ENCODE measurements at places on chromosomes 5 and 9.

DNA sequence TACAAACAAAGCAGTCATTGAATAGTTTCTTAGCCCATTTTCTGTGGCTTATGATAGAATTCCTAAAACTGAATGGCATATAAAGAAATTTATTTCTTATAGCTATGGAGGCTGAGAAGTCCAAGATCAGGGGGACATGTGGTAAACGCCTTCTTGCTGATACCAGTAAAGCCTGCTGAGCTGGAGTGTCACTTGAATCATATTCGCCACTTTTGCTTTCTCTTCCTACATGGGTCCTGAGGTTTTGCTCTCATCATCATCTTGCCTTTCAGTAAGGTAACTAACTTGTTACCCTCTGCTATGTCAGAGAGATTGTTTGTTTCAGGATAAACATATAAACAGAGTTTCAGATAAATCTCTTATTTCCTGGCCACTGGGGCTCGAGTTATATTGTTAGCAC is 203.3 kb upstream of the DMRT1 start:
- no peak for DNase-seq

GRCh38 chr9:130157079-130157478 is 15.1 kb upstream of the NCS1 start:
- no peak for DNase-seq

GRCh38 chr5:148953711-148954110 is 109.2 kb downstream of the SH3TC2 start:
- DNase-seq: no peak

- DNase-seq: peak; percentile 25
These were observed 34.5 kb upstream of the SPARC start for GRCh38 chr5:151721087-151721646.

- no peak for DNase-seq
These were observed 19.1 kb downstream of the EEIG1 start for GRCh38 chr9:127961613-127962155.

- DNase-seq: peak; percentile 51
These were observed 20.0 kb downstream of the ERAP2 start for GRCh38 chr5:96896276-96896675.

GRCh38 chr9:91494751-91495150 is 71.1 kb upstream of the NFIL3 start:
- DNase-seq: no peak

GRCh38 chr5:143398451-143399237 is 4.8 kb downstream of the NR3C1 start:
- DNase-seq: no peak

DNA sequence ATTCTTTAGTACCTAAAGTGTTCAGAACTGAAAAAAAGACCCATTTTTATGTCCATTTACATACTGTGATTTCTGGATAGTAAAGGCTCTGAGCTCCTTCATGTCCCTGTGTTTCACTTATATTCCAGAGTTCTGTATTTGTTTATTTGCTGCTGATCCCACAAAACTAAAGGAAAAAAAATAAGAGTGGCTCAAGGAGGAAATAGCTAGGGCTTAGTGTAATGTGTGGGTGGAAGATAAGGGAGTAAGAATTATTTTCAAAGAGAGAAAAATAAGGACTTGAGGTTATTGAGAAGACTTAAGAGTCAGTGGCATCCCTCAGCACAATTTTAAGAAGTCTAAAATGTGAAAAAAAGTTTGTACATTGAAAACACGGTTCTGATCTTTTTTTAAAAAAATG is 46.0 kb downstream of the ENTREP1 start:
- DNase-seq: no peak

DNA sequence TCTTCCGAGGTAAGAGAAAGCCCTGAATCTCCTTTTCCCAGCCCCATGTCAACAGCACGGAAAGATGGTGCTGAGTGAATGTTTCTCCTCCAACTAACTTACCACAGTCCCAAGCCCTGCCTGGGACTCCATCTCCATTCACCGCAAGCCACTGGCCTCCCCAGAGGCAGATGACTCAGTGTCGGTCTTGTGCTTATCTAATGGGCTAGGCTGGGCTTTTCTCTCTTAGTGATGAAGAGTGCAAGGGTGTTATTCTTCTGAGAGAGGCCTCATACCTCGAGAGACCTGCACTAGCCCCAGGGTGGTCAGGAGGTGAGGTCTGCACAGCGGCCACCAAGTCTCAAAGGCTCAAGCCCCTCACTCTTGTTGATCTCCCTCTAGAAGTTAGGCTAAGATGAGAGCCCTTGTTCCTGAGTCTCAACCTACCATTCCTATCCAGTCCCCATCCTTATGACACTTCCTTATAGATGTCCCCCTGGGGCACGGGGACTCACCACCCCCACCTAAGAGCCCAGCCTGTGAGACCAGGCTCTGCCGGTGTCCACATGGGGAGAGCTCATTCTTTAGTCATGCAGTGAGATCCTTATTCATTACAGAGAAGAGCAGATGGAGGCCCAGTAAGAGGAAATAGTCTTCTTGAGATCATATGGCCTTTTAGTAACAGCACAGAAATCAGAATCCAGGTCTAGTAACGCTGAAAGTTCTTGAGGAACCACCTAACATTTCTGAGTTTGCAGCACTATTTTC is 127.0 kb downstream of the SAXO1 start:
- no peak for DNase-seq

GRCh38 chr9:95574866-95575553 is 58.2 kb upstream of the PTCH1 start:
- no peak for DNase-seq

GRCh38 chr5:76081811-76082771 is 1.1 kb upstream of the SV2C start:
- no peak for DNase-seq

DNA sequence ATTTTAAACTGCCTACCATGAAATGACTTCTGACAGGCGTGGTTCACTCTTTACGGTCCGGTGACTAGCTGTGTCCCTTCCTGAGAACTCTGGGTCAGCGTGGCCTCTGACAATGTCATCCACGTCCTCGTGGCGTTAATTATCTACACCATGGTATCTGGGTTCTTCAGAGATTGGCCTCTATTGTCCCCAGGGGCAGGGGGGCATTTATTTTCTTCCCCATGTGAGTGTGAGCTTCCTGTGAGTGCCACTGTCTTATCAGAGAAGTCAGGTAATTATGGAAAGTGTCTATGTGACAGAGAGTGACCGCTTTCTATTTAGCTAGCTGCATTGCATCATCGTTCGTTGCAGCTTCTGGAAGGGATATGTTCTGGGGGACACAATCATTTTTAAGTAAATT is 77.2 kb downstream of the FBXL7 start:
- no peak for DNase-seq

GRCh38 chr5:138503487-138504270 is 38.4 kb downstream of the EGR1 start:
- DNase-seq: no peak

DNA sequence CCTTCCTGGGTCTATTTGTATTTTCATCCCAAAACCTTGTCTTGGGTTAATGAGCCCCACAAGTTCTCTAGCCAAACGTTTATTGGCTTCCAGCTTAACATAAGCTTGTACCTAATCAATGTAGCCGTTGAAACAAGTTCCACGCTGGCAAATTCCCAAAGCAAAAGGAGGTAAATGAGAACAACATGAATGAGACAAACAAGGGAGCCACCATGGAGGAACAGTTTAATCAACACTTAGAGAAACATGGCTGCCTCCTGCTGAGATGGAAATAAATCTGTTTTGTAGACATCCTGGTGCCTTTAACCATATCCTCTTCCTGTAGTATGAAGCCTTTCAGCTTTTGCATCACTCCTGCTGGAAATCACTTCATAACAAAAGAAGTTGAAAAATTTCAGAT is 166.6 kb upstream of the NFIB start:
- no peak for DNase-seq

GRCh38 chr5:142013734-142014521 is 1.1 kb upstream of the GNPDA1 start:
- DNase-seq: no peak

GRCh38 chr5:39469777-39470415 is 45.1 kb upstream of the DAB2 start:
- no peak for DNase-seq

GRCh38 chr5:109921735-109922380 is 232.1 kb downstream of the MAN2A1 start:
- peak; percentile 47 for DNase-seq

- peak; percentile 14 for DNase-seq
These were observed 380 bp downstream of the OR1J1 start for GRCh38 chr9:122477346-122477745.

- no peak for DNase-seq
These were observed 1.8 kb downstream of the FEM1C start for GRCh38 chr5:115542651-115543364.

- no peak for DNase-seq
These were observed 13.6 kb downstream of the TICAM2 start for GRCh38 chr5:115588640-115589039.

GRCh38 chr9:20491612-20492011 is 130.7 kb downstream of the MLLT3 start:
- DNase-seq: no peak

DNA sequence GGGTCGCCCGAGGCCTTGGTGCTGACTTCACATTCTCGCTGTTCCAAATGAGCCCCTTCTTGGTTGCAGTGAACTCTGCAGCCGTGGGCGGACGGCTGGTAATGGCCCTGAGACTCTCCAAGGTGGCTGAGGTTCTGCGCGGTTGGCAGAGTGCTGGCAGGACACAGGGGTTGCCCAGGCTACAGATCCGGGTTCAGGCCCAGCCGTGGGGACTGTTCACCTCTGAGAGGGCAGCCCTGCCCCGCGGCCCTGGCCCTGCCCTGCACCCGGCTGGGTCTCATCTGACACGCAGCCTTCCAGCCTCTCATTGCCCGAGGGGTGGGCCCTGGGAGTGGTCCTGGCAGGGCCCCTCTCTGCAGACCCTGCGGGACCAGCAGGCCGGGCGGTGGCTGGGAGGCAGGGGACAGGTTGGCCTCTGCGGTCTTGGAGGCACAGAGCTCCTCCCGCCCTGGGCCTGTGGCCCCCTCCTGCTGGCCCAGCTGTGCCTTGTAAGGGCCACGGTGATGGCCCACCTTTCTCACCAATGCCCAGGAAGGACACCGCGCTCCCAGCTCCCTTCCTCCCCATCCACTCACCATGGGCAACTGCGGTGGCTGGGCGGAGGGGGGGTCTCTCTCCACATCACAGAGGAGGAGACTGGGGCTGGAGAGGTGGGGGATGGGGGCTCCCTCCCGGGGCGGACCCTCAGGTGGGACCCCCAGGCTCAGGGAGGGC is 51.6 kb downstream of the AHRR start:
- no peak for DNase-seq

DNA sequence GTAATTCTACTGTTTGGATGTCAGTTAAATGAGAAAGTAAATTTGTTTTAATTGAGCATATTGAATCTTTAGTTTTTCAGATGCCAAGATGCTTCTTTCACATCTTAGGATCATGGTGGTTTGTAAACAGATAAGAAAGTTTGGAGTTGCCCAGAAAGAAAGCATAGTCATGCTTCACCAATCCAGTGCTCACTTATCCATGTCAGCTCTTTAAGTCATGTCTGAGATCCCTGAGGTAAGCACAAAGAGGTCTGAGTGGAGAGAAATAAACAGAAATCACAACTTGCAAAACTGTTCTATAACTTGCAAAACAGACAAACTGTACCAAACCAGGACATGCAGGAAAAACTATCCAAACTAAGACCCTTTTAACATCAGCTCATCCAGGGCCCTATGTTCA is 87.7 kb downstream of the OSTF1 start:
- no peak for DNase-seq

DNA sequence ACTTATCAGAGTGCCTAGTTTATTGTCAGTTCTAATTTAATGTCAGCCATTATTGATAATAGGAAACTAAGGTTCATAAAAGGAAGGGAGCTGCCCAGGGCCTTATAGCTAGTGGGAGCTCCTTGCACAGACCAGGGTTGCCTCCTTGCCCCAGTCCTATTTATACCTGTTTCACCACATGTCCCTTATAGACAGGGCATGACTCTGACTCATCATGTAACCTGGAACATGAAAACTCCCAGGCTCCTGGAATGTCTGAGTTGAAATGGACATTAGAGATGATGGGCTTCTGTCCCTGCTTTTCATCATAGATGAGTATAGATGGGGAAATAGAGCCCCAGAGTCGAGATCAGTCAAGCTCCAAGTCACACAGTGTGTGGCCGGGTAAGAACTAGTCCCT is 21.1 kb downstream of the FAT2 start:
- DNase-seq: no peak
